ENCODE measurements at places on chromosomes 5 and 9.

GRCh38 chr5:1732945-1733344 lies 66.7 kb downstream of the MRPL36 start:
- DNase-seq, result no peak

DNA sequence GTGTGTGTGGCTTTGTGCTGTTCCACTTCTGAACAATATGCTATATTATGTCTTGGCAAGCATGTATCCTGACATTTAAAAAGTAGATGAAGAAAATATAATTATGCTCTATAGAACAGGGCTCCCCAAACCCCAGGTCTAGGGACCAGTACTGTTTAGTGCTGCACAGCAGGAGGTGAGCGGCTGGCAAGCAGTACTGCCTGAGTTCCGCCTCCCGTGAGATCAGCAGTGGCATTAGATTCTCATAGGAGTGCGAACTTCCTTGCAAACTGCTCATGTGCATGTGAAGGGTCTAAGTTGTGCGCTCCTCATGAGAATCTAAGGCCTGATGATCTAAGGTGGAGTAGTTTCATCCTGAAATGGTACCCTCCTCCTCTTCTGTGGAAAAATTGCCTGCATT lies 979.1 kb upstream of the CTNND2 start:
- DNase-seq, result no peak

GRCh38 chr9:89901920-89902319 lies 297.1 kb downstream of the GADD45G start:
- no peak for DNase-seq

GRCh38 chr5:160605266-160605665 lies 183.6 kb downstream of the PTTG1 start:
- DNase-seq, result no peak

- DNase-seq, result peak; percentile 79
Observed at GRCh38 chr5:9468060-9468388, 77.9 kb downstream of the SEMA5A start.

All from AG04449 (cell line).